ENCODE measurements at places on chromosomes 7 and 10.

DNA sequence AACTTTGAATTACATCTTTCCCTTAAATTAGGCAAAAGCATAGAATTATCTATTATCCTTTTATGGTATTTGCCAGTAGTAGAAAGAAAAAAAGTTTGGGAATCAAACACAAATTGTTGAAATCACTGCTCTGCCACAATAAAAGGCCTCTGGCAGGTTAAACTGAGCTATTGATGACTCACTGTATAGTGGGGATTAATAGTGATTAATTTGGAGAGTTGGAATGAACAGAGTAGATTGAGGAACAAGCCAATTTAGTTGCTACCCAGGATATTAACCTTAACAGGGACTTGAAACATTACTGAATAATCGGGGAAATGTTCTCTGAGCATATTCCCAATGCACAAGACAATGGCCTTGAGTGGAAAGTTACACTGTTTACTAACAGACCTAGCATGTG lies 33.1 kb downstream of the MASTL start:
- no peak for DNase-seq

DNA sequence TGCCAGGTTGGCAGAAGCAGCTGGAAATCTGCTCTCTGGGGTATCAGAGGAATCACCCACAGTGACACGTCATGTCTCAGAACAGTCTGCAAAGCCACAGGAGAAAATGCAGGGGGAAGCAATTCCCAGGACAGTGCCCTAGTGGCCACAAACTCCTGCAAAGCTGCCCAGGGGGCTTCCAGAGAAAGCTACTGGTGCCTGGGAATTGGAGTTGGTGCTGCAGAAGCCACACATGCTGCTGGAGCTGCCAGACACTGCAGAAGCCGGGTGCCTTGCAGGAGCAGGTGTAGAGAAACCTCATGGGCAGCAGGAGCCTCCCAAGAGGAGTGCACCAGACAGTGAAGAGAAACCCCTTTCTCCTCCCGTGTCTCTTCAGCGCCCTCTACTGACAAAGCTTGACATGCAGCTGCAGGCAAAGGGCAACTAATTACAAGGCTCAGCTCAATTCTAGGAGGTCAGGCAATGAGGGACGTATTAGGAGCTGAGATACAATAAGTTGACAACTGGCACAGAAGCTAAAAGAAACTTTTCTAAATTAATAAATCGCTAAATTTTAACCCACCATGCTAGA lies 30.2 kb upstream of the NUB1 start:
- no peak for DNase-seq

GRCh38 chr7:79055722-79056415 lies 397.6 kb downstream of the MAGI2 start:
- DNase-seq, result no peak

GRCh38 chr7:72504061-72504706 lies 92.0 kb upstream of the CALN1 start:
- DNase-seq, result no peak

DNA sequence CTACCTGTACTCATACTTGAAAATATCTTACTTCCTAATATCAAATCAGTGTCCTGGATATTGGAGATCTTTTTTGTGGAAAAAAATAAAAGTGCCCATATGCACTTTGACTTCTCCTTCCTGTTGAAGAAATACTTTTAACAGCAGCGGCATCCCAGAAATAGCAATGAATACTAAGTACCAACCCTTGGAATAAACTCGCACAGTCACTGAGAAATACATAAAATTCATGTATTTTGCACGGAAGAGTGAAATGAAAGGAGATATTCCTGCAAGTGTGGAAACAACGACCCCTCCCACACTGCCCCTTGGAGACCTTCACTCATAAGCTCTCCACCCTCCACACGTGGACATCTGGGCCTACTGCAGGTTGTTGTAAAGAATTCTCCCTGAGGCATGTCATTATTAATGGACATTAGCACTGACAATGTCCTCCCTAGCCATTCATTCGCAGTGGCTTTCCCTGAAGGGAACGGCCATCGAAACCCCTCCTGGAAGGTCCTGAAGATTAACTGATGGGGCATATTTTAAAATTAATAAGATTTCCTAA lies 407.6 kb upstream of the PFKP start:
- DNase-seq, result no peak

- DNase-seq, result no peak
These were observed 86.6 kb upstream of the INSYN2A start for GRCh38 chr10:127283017-127283416.

DNA sequence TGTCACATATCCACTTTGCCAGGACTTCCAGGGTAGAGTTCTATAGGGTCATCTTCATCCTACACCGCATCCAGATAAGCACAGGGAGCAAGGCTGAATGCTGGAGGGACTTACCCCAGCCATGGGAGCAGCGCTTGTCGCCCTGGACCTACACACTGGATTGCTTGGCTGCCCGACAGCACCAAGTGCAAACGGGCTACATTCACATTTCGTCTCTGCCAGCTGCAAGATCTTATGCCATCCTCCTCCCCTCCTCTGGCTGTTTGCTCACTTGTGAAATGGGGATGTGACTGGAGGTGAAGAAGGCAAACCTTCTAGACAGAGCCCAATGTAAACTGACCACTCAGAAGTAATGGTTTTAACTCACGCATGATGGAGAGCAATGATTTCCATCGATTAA lies 1.0 kb downstream of the DDC start:
- DNase-seq, result no peak

- DNase-seq, result no peak
These were observed 11.4 kb downstream of the CYP3A4 start for GRCh38 chr7:99772565-99772964.

- no peak for DNase-seq
These were observed 43.5 kb upstream of the LSM8 start for GRCh38 chr7:118140468-118140867.

DNA sequence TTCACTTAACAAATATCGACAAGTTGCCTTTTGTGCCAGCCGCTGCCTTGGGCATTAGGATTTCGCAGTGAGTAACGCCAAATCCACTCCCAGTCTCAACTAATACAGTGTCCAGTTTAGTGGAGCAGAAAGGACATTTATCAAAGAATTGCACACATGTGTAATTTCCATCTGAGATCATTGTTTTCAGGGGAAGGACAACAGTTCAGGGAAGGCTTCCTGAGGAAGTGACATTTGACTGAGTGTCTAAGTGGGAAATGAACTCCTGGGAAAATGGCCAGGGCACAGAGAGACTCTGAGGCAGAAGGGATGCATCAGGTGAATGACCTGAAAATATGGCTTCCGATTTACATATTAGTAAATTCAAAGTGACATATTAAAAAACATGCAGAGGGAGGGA lies 89.4 kb downstream of the ITGA8 start:
- no peak for DNase-seq

Data from substantia nigra (tissue), 51 donors.